Posterior cingulate gyrus (tissue), 11 donors: ENCODE measurements at places on chromosomes 13 and 19.

DNA sequence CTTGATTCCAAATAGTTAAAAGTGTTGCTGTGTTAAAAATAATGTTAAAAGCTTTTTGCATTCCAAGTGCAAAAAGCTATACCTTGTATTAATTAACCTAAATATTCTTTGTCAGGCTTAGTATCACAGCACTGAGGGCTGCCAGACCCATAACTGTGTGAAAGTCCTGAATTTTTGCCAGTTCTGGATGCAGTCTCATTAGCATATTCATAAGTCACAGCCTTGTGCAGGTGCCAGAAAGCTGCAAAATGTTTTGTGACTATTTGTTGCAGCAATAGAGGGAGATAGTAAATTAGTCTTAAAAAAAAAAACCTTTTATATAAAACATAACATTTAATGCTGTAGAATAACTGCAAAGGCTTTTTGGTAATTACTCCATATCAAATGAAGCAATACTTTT, 56.6 kb downstream of the SLITRK1 start:
- no peak for DNase-seq

DNA sequence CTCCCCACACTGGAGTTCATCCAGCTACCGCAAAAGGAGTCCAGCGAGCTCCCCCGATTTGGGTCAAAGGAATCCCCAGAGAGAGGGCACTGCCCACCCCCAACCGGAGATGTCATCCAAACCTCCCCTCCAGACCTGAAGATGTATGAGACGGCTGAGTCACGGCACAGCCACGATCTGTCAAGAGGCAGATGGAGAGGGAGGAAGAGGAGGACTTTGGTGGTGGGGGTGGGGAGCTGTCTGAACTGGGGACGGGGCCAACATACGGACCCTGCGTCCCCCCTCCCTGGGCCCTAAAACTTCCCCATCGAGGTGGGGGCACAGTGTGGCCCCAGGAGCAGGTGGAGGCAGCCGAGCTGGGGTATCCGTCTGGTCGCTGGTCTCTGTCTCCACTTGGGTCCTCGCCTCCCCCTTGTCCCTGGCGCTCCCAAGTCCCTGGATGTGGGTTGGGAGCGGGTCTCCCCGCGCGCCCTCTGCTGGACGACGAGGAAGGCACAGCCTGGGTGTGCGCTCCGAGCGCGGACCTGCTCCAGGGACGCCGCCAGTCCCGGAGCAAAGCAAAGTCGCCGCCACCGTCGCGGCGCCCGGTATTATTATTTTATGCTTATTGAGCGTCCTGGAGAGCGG, 3.8 kb downstream of the PDE4A start:
- peak; percentile 96 for DNase-seq

DNA sequence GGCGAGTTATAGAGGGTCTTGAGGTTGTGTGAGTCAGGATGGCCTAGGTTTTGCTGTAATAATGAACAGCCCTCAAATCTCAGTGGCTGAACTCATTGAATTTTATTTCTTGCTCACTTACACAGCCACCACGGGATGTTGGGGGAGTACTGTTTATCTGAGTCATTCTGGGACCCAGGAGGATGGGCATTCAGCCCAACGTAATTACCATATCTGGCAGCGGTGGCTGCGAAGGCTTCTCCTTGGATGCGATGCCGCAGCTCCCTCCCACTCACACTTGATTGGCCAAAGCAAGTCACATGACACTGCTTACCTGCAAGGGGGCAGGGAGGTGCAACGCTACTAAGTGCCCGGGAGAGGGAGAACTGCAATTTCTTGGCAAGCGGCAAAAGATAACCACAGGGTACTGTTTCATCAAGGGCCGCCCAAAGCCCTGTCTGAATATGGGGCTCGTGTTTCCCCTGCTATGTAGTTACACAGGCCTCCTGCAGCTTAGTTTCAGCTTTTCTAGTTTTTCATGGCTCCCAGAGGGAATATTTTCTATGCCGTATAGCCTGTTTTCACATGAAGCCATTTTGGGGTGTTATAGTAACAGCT, 19.9 kb downstream of the ZSWIM9 start:
- DNase-seq: peak; percentile 68

DNA sequence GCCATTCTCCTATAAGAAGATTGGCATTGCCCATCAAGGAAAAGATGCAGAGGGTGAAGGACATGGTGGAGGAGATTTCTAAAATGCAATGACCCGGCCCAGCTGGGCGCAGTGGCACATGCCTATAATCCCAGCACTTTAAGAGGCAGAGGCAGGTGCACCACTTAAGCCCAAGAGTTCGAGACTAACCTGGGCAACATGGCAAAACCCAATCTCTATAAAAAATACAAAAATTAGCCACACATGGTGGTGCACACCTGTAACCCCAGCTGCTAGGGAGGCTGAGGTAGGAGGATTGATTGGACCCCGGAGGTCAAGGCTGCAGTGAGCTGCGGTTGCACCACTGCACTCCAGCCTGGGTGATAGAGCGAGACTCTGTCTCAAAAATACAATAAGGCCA, 331.8 kb downstream of the FOXO1 start:
- no peak for DNase-seq

DNA sequence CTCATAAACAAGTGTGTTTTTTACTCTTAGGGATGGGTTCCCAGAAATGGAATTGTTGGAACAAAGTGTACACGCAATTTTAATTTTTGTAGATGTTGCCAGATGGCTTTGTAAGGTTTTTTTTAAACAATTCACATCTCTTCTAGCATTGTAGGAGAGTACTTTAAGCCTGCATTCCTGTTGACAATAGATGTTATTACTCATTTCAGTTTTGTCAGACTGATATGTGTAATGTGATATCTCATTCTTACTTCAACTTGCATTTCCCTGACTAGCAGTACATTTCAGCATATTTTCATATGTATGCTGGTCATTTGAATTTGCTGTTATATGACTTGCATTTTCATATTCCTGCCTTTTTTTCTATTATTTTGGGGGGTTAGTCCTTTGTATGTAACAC, 186.6 kb upstream of the SLITRK6 start:
- no peak for DNase-seq

GRCh38 chr13:74464670-74465069, 330.5 kb upstream of the KLF12 start:
- no peak for DNase-seq

GRCh38 chr19:15672580-15673175, at the start of gene CYP4F12:
TSS of gene CYP4F12 (plus strand) at chr19:15673087. CDS start at chr19:15673530, 443 bp downstream.
- DNase-seq: no peak

GRCh38 chr13:42594481-42595252, 20.7 kb downstream of the TNFSF11 start:
- DNase-seq: peak; percentile 89

DNA sequence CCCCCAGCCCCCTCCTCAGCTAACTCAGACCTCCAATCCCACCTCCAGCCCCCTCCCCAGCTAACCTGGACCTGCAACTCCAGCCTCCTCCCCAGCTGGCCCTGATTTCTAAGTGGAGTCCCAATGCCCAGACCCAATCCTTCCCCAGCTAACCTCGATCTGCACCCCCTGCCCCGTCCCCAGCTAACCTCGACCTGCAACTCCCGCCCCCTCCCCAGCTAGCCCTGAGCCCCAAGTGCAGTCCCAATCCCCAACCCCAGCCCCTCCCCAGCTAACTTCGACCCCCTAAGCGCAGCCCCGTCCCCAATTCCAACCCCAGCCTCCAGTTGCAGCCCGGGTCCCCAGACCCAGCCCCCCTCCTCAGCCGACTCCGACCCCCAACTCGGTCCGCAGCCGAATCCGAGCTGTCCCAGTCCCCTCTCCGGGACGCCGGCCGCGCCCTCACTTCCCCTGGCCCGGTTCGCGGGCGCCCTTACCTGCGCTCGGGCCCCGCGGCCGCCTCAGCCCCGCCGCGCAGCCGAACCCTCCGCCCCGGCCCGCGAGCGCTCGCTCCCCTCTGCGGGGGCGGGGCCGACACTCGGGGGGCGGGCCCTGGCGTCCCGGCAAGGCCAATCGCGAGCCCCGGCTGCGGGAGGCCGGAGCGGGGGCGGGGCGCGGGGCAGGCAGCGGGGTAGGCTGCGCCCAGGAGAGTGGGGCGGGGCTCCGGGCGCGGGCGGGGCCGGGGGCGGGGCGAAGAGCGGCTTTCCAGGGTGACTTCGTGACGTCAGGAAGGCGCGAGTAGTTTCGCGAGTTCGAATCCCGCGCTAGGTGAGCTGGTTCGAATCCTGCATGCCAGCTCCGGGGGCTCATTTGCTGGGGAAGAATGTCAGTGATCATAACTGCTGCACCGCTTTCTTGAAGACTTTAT, at the start of gene GNG7:
TSS of gene GNG7 (minus strand) at position 525 of the 907 bp plus-strand sequence. CDS start 182,006 bp downstream, outside the sequence.
- peak; percentile 96 for DNase-seq

DNA sequence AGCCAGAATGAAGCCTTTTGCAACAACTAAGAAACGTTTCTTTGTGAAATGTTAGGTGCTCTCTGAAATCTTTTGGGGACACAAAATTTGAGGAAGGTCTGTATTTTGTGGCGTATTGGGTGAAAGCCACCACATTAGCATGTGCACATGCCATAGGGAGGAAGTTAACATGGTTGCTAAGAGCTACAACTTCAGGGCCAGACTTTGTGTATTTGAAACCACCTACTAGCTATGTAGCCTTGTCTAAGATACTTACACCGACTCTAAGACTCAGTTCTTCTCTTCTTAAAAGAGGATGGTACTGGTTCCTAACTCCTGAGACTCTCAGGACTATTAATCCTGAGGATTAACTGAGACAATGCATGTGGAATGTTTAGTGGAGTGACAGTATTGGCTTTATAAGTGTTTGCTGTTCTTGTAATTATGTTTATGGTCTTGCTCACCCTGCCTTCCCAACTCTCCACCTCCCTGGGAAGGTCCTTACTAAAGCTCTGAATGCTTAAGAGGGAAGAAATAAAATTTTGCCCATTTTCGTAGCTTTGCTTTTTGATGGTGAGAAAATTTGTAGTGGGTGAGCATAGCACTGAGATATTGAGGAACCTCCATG, 15.5 kb downstream of the SERP2 start:
- DNase-seq: no peak

GRCh38 chr13:76884186-76884906, 1.9 kb downstream of the KCTD12 start:
- no peak for DNase-seq

DNA sequence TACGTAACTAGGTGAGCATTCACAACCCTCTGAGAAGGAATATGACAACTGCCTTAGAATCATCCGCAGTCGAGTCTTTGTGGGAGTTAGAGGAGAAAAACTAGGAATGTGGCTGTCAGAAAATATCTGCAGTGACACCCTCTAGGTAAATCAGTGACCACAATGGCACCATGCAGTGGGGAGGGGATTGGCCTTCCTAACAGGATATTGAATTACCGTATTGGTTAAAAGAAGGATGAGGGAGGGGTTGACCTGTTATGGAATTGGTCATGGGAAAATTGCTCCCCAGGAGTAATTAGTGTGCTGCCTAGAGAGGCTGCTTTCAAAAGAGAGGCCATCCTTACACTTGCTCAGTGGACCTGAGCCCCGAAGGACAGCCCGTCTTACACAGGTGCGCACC, 205.6 kb upstream of the SOX1 start:
- DNase-seq: no peak

DNA sequence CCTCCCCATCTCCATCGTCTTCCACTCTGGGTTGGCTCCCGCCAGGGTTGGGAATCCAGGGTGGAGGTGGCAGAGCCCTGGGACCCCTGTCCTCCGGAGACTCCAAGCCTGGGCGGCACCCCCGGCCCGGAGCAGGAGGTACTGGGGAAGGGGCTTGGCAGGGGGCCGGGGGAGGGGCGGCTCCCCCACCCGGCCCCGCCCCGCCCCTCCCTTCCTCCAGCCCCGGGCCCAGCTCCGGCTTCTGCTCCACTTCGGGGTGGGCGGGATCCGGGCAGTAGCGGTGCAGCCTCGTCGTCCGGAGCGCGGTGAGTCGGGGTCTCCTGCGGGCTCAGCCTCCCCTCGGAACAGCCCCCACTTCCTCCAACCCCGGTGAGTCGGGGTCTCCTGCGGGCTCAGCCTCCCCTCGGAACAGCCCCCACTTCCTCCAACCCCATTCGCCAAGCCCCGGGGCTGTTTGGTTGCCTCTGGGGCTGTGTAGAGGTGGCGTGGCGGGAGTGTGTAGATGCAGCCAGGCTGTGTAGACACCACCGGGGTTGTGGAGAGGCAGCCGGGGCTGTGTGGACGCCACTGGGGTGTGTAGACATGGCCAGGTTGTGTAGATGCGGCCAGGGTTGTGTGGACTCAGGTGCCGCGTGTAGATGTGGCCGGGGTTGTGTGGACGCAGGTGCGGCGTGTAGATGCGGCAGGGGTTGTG, at the start of gene TMPRSS9:
TSS of gene TMPRSS9 (plus strand) at position 274 of the 694 bp plus-strand sequence. CDS start 29,521 bp downstream, outside the sequence.
- no peak for DNase-seq
